ENCODE measurements at places on chromosomes 5 and 9.

DNA sequence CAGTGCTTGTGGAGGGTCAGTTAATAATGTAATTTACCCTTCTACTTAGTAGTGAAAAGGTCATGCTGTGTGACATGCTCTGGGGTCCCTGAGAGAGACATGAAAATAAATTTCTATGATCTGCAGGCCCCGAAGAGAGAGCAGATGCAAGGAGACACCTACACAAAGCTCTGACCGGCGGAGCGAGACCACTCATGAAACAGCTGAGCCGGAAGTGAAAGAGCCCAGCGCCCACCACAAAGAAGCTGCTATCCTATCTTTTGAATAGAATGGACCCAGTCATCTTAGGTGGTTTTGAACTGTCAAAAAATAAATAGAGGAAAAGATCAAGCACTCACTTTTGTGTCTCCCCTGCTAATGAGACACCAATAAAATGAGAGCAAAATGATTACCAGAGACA, 190.0 kb downstream of the MED10 start:
- DNase-seq = no peak

GRCh38 chr5:154356020-154356655, 89.7 kb upstream of the SAP30L start:
- DNase-seq = no peak

DNA sequence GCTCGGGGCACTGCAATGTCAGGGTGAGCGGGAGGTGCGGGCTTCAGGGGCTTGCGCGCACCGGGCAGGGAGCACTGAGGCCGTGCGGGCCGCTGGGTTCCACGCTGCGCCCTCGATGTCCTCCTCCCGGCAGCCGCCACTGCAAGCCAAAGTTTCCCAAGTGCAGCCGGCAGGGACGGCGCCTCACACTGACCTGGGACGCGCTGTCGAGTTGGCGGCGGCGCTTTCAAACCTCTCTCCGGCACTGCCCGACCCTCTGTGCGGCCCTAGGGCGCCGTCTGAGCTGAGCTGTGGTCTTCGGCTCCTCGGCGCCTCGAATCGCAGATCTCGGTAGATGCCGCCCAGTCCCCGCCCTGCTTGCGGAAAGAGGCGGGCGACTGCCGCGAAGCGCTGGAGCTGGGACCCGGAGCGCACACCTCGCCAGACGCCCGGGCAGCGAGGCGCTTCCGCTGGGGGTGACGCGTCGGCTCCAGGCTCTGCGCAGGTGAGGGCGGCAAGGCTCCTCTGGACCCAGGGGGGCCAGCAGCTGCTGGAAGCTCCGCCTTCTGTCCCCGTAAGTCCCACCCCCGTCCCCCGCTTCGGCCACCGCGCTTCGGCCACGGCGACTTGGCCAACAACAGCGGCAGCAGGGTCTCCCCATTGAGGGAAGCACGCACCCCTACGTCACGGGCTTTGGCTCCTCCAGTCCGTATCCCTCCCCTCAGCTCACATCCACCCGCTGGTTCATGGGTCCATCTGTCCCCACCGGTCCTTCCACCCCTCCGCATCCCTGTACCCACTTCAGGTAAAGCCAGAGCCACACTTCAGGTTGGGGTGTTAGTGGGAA, at the start of gene ANKRD34B:
TSS of gene ANKRD34B (minus strand) at position 320 of the 826 bp plus-strand sequence. CDS start 10,261 bp downstream, outside the sequence.
- DNase-seq = no peak

- DNase-seq = no peak
Measured at GRCh38 chr9:109493648-109494047, 4.5 kb downstream of the PTPN3 start.

- DNase-seq = no peak
Measured at GRCh38 chr5:150498501-150498900, 9.4 kb upstream of the NDST1 start.

GRCh38 chr5:132754947-132755346, 7.7 kb downstream of the CCNI2 start:
- no peak for DNase-seq

GRCh38 chr5:93607367-93608258, 24.6 kb downstream of the NR2F1 start:
- DNase-seq = no peak

GRCh38 chr5:6773342-6774035, 60.3 kb downstream of the TENT4A start:
- DNase-seq = no peak

DNA sequence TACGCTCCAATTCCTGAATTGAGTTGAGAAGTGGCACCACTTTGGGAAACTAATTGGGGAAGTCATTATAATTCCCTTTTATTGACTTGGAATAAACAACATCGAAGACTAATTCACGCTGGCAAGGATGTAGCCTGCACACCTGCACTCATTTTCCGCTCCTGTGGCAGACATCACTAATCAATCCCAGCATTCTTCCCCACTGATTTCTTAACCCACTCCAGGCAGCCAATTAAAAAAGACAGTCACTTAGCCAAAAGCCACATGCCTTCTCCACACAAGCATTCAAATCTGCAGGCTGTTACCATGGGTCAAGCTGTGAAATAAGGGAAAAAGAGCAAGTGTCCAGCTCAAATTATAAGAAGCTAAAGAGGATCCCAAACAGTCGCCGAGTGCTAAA, 68.2 kb upstream of the HRH2 start:
- DNase-seq = peak; percentile 0

DNA sequence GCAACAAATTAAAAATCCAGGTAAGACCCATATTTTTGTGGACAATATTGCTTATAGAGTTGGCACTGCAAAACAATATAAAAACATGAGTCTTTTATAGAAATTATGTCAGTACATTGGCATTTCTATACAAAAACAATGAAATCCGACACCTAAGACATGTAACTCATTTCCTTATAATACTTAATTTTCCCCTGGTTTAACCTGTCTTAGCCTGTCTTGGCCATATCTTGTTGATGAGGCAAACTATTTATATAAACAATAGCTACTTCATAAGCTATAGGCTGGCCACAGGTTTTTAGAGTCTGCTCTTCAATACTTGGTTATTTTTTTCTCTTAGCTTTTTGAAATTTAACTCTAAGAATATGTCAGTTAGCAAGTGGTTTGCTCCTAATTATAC, 44.7 kb upstream of the IZUMO3 start:
- no peak for DNase-seq

Data from left lobe of liver (tissue), 2 donors.